GM23248 (cell line): ENCODE measurements at places on chromosomes 12 and 14. TPM values are rescaled to one million over a fixed set of nuclear protein-coding genes. Genes with fewer than 3 reads are reported as not detected.

FOXG1 gene
- not detected in 2 replicates for total RNA-seq

PDE3A gene
- 0.38 and 0.43 TPM in 2 replicates for total RNA-seq

MYL2 gene
- total RNA-seq, result not detected in 2 replicates

NRIP2 gene
- not detected in 2 replicates for total RNA-seq

HOTAIR gene
- not detected in 2 replicates for total RNA-seq

SLC17A8 gene
- total RNA-seq, result not detected in 2 replicates

UBE3B gene
- 32.0 and 34.7 TPM in 2 replicates for total RNA-seq

ZFYVE21 gene
- 60.3 and 77.4 TPM in 2 replicates for total RNA-seq

- DNase-seq, result peak; percentile 58
- H3K36me3 ChIP-seq, result no peaks in the 10 kb centered on the region
- H3K27ac ChIP-seq, result no peak overlapping the region
- no peaks in the 10 kb centered on the region for H3K27me3 ChIP-seq
Observed at GRCh38 chr12:47767216-47767724, 5.8 kb upstream of the SLC48A1 start.

DNA sequence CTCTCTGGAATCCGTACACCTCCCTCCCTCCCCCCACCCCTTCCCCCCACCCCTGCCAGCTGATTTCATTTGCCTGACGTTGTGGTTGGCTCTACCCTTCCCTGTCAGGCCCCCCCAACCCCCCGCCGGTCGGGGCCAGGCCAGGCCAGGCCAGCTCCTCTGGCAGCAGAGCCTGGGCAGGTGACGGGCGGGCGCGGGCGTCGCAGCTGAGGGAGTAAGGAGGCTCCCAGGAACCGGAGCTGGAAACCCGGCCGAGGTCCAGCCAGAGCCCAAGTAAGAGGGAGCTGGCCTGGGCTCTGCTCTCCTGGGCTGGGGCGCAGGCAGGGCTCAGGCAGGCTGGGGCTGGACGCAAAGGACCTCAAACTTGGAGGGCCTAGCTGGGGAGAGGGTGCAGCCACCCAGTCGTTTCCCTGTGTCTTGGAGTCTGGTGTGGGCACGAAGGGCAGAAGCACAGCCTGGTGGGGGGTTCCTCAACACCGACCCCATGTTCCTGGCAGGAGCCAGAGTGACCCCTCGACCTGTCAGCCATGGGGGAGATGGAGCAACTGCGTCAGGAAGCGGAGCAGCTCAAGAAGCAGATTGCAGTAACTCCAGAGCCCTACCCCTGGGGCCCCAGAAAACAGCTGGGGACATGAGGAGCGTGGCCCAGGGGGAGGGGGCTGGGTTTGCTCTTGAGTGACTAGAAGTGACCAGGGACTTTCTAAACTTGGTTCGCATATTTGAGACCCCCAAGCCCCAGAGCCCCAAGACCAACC is at the start of gene GNB3:
GNB3 (plus strand) TSS at position 165 of the 755 bp plus-strand sequence; CDS start at position 528, 363 bp downstream.
- H3K27me3 ChIP-seq, result no peaks in the 10 kb centered on the region
- peaks cover 11% of the 10 kb centered on the region; the same call in 1 of the 2 replicates for H3K36me3 ChIP-seq
- H3K27ac ChIP-seq, result no peak within 1 kb of the TSS
- no peak for DNase-seq

DNA sequence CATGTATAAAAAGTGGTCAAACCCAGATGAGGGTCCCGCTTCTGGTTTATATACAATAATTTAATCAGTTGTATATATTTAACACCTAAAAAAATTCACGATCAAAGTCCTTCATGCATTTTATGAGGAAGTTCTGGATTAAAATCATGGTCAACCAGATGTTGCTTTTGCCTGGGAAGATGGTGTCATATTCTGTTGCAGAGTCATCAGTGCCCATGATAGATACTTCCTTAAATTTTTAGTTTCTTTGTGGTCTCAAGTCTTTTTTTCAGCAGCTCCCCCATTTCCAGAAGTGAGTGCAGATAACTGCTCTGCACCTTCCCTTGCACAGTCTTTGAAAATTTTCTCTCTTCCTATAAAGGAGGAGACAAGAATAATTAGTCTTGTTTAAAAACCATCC is 16.1 kb downstream of the ERP29 start:
- no peaks in the 10 kb centered on the region for H3K4me1 ChIP-seq
- H3K4me3 ChIP-seq, result no peak overlapping the region
- no peak overlapping the region for H3K27ac ChIP-seq
- peaks cover 61% of the 10 kb centered on the region for H3K36me3 ChIP-seq
- no peak for DNase-seq

GRCh38 chr12:61523276-61523992 is 736.8 kb upstream of the USP15 start:
- H3K4me1 ChIP-seq, result no peaks in the 10 kb centered on the region
- H3K36me3 ChIP-seq, result no peaks in the 10 kb centered on the region
- DNase-seq, result no peak
- no peak overlapping the region for H3K4me3 ChIP-seq
- H3K27ac ChIP-seq, result no peak overlapping the region

DNA sequence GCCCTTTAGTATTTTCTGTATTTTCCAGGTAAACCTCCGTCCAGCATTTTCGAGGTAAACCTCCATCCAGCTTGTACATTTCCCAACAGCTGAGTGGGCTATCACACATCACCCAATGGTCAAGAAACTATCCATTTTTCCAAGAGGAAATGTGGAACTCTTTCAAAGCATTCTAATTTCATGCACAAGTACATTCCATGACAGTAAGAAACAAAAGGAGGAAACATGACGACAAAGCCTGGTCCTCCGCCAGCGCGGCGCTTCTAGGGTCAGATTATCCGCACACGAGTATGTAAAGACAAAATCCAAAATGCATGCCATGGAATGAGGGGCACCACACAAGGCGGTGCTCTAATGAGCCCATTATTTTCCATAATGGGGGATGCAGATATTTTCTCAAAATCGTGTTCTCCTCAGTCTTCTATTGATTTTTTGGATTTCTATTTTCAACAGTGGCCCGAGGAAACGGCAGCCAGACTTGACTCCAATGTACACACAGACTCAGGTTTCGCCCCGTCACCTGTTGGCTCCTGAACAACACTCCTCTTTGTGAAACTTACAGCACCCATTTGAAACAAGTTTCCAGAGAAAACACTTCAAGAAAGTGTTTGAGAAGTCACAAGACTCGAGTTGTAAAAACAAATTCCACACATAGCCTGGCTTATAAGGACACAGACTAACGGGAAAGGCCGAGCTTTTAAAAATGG is 107.4 kb downstream of the PRICKLE1 start:
- no peaks in the 10 kb centered on the region for H3K27me3 ChIP-seq
- H3K4me1 ChIP-seq, result peaks cover 41% of the 10 kb centered on the region
- peak; percentile 56 for DNase-seq
- H3K27ac ChIP-seq, result peak overlapping the region; percentile 44
- peak overlapping the region; percentile 89 for H3K4me3 ChIP-seq

GRCh38 chr14:24332268-24332993 is 2.4 kb downstream of the ADCY4 start:
- no peak overlapping the region for H3K4me3 ChIP-seq
- peak; percentile 80 for DNase-seq
- no peaks in the 10 kb centered on the region for H3K36me3 ChIP-seq
- H3K27me3 ChIP-seq, result no peaks in the 10 kb centered on the region
- H3K27ac ChIP-seq, result no peak overlapping the region

DNA sequence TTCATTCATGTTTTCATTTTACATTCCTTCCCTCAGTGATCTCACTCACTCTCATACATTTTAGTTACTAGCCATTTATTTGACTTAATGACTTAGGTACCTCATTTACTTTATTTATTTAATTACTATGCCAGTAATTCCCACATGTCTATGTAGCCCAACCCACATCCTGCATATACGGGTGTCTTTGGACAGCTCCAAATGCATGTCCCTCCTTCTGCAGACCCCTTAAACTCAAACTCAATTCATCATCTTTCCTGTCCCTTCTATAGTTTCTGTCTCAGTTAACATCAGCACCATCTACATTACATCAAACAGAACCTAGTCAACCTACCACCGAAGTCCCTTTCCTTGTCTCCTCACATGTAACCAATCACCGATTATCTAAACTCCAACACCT is 2.8 kb downstream of the CLEC1A start:
- H3K36me3 ChIP-seq, result no peaks in the 10 kb centered on the region
- 0 out of 2 replicates have a peak, but pooled peaks cover 4% of the 10 kb centered on the region for H3K4me1 ChIP-seq
- no peak for DNase-seq

- H3K4me3 ChIP-seq, result no peak overlapping the region
- H3K27me3 ChIP-seq, result no peaks in the 10 kb centered on the region
- no peaks in the 10 kb centered on the region for H3K36me3 ChIP-seq
- peak; percentile 47 for DNase-seq
Observed at GRCh38 chr14:98138666-98139065, 1133.3 kb downstream of the BCL11B start.

GRCh38 chr12:124495194-124495983 is 72.0 kb downstream of the NCOR2 start:
- no peak overlapping the region for H3K4me3 ChIP-seq
- H3K27ac ChIP-seq, result no peak overlapping the region
- H3K27me3 ChIP-seq, result no peaks in the 10 kb centered on the region
- H3K36me3 ChIP-seq, result peaks cover 4% of the 10 kb centered on the region; the same call in 1 of the 2 replicates
- peaks cover 31% of the 10 kb centered on the region for H3K4me1 ChIP-seq

DNA sequence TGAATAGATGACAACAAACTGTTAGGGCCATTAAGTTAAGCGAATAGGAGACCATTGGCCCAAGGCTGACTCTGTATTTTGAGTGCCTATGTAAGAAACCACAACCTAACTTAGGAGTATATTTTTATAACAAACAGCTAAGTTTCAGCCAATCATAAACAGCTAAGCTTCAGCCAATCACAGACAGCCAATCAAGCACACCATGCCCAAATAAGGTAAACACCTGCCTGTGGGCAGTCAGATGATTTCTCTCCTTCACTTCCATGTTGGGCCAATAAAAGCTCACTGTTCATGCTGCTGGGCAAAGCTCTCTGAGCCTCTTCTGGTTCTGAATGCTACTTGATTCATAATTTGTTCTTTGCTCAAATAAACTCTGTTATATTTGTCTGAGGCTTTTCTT is 344.6 kb downstream of the BTG1 start:
- no peak overlapping the region for H3K4me3 ChIP-seq
- DNase-seq, result no peak
- H3K4me1 ChIP-seq, result no peaks in the 10 kb centered on the region
- H3K36me3 ChIP-seq, result no peaks in the 10 kb centered on the region
- no peak overlapping the region for H3K27ac ChIP-seq
- no peaks in the 10 kb centered on the region for H3K27me3 ChIP-seq

- H3K4me3 ChIP-seq, result no peak overlapping the region
- H3K27me3 ChIP-seq, result no peaks in the 10 kb centered on the region
- no peak for DNase-seq
- H3K4me1 ChIP-seq, result no peaks in the 10 kb centered on the region
Observed at GRCh38 chr14:85010186-85010585, 519.8 kb upstream of the FLRT2 start.
